ENCODE measurements at places on chromosomes 5 and 9.

DNA sequence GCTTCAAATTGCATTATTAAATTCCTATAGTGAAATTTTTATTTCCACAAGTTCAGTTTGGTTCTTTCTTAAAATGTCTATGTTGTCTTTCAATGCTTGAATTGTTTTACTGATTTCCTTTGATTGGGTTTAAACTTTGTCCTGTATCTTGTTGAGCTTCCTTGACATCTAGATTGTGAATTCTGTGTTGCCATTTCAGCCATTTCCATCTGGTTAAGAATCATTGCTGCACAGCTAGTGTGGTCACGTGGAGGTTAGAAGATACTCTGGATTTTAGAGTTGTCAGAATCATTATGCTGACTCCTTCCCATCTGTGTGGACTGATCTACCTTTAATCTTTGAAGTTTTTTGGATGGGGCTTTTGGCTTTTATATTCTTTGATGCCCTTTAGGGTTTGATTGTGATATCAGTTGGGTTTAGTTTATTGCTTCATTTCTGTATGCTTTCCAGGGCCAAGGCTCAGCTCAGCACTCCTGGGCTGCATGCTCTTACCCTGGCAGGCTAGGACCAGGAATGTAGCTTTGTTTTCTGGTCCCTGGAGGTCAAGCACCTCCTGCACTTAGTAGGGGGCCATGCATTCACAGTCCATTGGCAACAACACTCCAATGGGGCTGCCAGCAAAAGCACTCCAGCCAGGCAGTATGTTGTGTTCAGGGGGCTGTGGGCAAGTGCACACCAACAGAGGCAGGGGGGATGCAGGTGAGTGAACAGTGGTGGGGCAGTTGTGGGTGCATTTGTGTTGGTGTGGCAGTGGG lies 141.4 kb downstream of the PRR16 start:
- DNase-seq = no peak

- DNase-seq = no peak
Measured at GRCh38 chr5:80756292-80756691, 101.5 kb upstream of the DHFR start.

DNA sequence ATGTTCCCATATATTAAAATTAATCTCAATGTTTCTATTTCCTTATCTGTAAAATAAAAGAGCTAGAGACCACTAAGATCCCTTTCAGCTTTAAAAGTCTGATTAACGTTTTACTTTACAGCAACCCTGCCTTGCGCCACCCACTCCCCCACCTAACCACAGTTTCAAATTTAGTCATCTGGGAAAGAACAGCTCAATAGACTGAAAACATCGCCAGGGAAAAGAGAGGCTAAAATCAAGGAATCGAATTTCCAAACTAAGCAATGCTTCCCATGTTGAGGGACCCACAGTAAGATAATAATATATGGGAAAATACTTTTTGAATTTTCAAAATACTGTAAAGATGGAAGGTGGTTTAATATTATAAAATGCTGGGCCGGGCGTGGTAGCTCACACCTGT lies 6.6 kb downstream of the SAXO1 start:
- no peak for DNase-seq

DNA sequence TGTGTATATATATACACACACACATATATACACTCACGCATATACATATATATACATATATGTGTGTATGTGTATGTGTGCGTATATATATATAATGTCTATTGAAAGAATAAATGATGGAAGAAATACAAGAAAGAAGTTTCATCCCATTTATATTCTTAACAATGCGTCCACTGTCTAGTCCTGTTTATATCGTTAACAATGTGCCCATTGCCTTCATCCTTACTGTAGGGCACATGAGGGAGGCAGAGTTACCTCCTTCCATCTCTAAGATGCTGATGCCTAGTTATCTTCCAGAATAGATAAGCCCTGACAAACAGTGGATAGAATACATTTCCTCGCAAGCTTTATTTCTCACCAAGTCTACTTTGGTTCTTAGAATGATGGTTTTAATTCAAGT lies 389.8 kb upstream of the SEMA6A start:
- no peak for DNase-seq

DNA sequence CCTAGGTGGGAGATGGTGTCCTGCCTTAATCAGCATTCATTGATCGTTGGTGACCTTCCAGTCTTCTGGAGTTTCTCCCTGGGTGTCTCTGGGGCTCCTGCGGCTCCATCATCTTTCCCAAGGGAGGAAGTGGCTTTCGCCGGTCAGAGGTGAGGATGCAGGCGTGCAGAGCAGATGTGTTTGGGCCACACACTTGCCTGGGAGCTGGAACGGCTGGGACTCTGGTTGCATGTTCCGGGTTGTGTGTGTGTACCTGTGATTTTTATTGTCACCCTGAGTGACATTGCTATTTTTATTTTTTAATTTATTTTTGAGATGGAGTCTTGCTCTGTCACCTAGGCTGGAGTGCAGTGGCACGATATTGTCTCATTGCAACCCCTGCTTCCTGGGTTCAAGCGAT lies 9.6 kb downstream of the HMCN2 start:
- no peak for DNase-seq

DNA sequence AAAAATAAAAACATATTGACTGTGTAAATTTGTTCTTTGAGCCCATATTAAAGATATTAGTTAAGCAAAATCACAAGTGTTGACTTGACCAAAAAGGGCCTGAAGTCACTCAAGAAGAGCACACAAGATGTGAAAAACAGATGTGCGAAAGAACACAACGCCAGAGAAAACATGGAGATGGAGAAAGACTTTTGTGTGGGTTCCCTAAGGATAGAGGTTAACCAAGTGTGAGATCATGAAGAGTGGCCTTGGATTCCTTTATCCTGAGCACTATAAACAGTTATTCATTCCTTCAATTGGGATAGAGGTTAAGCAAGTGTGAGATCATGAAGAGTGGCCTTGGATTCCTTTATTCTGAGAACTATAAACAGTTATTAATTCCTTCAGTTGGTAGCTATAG lies 361.8 kb downstream of the CDH18 start:
- DNase-seq = no peak

- no peak for DNase-seq
Measured at GRCh38 chr5:885529-885928, 7.1 kb downstream of the BRD9 start.

DNA sequence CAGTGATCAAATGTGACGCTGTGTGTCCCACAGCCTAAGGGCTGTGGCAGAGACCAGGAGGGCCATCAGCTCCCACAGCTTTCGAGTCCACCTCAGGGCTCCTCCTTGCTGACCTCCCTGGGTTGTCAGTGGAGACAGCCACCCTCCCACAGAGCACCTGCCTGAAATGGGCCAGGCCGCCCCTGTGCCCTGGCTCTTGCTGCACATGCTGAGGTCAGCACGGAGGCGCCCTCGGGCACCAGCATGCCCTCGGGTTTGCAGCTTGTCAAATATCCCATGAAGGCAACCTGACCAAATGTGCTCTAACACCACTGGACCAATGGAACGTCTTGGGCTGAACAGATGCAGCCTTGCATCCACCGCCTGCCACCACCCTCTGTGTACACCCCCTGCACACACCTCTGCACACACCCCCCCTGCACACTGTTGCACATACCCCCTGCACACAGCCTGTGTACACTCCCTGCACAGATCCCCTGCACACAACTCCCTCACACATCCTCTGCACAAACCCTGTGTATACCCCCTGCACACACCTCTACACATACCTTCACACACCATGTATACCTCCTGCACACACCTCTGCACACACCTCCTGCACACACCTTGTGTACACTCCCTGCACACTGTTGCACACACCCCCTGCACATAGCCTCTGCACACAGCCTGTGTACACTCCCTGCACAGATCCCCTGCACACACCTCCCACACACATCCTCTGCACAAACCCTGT lies 2.0 kb upstream of the CEP72 start:
- DNase-seq = peak; percentile 50

GRCh38 chr5:79834098-79834753 lies 144.6 kb downstream of the CMYA5 start:
- DNase-seq = no peak

DNA sequence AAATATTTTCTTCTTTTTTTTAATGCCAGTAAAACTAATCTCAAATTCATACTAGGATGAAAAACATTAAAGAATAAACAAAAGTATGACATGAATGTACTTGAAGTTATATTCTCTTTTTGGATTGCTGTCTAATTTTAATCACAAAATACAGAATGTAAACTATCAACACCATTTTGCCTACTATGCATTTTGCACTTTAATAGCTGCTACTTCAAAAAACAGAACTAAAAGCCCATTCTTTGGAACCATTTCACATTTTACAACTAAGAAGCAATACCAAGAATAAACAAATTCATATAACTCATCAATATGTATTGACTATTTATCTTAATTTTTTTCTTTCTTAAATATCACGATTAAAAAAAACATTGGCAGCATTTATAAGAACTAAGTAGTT lies 58.1 kb downstream of the ADAMTS6 start:
- DNase-seq = no peak

- no peak for DNase-seq
Measured at GRCh38 chr5:115772731-115773475, 43.6 kb downstream of the CDO1 start.

- DNase-seq = no peak
Measured at GRCh38 chr5:125898851-125899405, 524.3 kb upstream of the GRAMD2B start.

- DNase-seq = no peak
Measured at GRCh38 chr9:88108779-88109178, 29.5 kb downstream of the SPATA31C2 start.

DNA sequence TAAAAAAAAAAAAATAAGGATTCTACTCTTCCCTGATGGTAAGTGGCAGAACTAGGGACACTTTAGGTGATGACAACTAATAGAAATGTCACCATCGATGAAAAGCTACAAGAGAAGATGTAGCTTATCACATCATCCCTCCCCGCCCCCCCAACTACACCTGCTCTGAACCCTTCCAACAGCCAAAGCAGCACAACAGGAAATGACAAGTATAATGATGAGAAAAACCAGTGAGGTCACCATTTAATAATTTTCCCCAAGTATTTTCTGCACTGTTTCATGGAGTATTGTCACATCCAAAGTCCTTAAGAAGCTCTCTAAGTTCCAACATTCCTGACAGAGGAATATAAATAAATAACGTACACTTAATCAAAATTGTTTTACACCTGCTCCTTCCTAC lies 221.4 kb downstream of the EFNA5 start:
- no peak for DNase-seq

DNA sequence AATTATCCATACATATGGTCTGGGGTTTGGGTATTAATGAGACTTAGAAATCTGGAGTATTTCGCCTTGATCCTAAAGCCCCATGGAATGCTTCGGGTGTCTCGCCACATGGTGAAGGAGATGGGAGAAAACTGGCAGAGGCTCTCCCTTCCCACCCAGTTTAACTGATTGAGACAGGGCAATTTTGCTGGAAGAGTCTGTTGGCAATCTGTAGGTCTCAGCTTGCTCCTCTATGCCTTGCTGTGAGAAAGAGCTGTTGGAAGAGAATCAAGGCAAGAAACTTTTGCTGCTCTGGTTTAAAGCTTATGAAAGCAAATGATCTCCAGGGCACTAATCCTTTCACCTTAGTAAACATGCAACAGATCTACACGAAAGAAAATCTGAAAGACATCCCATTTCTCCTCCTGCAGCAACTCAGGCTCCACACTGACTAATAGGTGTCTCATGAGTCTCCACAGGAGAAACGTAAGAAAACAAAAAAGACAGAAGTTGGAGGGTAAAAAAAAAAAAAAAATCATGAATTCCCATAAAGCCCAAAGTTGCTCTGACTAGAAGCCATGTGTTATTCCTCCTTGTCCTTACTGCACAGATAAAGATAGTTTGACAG lies 369.9 kb downstream of the EFNA5 start:
- no peak for DNase-seq

GRCh38 chr9:104494808-104495207 lies 9.3 kb upstream of the OR13F1 start:
- no peak for DNase-seq

- no peak for DNase-seq
Measured at GRCh38 chr9:121735065-121735792, 83.8 kb downstream of the DAB2IP start.

All from activated CD8-positive, alpha-beta memory T cell treated with anti-CD3 and anti-CD28 coated beads, Interleukin-2, amount 50 U/mL, for 48 hours (primary cell).